ENCODE measurements at places on chromosomes 5 and 9.

GRCh38 chr9:1115370-1115769 lies 65.2 kb downstream of the DMRT2 start:
- no peak for DNase-seq

DNA sequence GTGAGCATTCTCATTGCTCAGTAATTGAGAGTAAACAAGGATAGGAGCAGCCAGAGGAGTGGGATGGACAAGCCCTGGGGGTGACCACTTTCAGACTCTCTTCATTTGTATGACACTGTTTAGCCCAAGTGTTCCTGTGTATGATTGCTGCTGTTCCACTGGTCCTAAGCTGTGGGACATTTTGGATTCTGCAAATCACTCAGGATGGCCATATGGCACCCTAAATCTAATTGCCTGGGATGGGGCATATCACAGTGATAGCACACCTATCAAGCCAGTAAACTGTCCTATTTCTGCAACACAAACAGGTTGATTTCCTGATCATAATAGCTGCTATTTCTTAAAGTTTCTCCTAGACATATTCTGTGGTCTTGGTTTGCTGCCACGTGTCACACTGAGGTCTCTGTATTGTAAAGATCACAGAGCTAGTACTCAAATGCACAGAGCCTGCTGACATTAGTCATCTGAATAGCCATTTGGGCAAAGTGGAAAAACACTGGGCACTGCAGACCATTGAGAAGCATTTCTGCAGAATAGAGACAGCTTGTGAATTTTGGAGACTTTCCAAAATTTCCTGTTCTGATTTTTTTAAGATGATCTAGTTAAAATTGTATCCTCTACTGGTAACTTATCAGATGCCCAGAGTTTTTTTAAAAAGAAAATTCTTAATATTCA lies 320.2 kb downstream of the RFX3 start:
- no peak for DNase-seq

DNA sequence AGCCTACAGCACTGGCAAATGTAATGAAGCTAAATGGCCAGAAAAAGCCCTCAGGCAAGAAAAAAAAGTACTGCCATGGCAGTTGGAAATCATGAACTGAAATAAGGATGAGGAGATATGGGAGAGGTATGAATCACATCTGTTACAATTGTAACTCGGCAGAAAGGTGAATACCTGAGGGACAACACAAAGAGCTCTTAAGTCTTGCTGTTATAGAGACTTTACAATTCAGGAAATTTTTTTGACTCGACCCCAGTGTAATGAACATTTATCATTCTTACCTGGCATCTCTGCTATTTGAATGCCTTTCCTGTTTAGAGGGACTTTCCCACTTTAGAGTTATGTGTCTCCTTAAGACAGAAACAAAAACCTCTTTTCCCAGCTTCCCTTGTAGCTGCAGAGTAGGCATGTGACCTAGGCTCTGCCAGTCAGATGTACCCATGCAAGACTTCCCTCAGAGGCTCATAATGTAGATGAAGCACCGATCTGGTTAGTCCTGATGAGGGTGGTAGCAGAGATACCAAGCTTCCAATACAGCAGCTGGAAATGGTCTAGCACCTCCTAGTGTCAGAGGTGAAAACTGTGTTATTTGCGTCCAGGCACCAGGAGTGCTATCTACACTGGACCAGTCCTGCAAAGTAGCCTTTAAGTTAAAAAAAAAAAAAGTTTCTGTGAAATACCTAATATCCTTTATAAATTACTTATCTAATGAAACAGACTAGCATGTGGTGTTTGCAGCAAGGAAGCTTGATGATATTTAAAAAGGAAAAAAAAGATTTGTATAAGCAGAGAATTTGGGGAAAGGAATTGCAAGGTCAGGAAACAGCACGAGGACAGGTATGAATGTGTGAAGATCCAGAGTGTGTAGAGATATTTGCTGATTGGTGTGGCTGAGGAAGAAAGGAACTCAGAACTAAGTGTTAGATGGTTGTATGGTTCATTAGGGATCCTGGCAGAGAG lies 146.9 kb upstream of the SLC1A3 start:
- DNase-seq, result no peak

GRCh38 chr9:19108038-19108437 lies 5.3 kb upstream of the HAUS6 start:
- no peak for DNase-seq

DNA sequence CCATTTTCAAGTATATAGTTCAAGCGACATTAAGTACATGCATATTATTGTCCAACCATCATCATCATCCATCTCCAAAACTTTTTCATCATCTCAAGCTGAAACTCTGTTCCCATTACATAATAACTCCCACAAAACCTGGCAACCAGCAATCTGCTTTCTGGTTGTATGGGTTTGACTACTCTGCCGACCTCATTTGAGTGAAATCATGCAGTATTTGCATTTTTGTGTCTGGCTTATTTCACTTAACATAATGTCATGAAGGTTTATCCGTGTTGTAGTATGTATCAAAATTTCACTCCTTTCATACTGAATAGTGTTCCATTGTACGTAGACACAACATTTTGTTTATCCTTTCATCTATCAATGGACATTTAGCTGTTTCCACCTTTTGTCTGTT lies 74.8 kb downstream of the SGCD start:
- DNase-seq, result no peak

GRCh38 chr5:72888595-72888994 lies 67.2 kb upstream of the FCHO2 start:
- DNase-seq, result no peak

GRCh38 chr9:18947892-18948339 lies 85.1 kb downstream of the SAXO1 start:
- DNase-seq, result no peak

- no peak for DNase-seq
Observed at GRCh38 chr5:55856516-55857246, 5.5 kb downstream of the IL31RA start.

DNA sequence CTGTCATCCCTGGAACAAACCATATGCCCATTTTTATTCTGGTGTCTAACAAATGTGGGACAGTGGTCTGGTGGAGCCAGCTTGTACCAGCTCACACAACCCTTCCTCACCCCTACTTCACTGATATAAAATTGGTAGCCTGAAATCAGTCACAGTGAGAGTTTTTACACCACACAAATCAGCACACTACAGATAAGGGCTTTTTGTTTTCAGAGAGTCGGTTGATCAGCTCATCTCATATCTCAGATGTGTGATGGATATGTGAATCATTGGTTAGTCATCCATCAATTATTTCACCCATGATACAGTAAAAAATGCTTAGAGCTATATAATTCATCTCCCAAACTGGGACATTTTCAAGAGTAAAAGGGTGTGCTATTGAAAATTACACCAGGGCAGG lies 529.2 kb downstream of the EBF1 start:
- no peak for DNase-seq

DNA sequence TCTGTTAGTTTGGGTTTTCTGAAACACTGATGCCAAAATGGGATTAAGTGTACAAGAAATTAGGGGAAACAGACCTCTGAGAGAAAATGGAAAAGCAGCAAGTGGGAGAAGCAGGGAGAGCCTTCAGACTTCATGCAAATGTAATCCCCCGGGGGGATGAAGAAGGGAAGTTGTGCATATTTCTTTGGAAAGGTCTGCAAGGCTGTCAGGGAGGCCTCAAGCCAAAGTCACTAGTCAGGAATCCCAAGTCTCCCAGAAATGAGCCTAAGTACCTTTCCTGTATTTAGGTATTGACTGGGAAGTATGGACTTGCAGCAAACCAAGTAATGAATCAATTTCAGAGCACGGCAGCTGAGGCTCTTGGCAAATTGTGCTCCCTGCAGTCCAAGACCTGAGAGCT lies 2.2 kb downstream of the FTMT start:
- no peak for DNase-seq

DNA sequence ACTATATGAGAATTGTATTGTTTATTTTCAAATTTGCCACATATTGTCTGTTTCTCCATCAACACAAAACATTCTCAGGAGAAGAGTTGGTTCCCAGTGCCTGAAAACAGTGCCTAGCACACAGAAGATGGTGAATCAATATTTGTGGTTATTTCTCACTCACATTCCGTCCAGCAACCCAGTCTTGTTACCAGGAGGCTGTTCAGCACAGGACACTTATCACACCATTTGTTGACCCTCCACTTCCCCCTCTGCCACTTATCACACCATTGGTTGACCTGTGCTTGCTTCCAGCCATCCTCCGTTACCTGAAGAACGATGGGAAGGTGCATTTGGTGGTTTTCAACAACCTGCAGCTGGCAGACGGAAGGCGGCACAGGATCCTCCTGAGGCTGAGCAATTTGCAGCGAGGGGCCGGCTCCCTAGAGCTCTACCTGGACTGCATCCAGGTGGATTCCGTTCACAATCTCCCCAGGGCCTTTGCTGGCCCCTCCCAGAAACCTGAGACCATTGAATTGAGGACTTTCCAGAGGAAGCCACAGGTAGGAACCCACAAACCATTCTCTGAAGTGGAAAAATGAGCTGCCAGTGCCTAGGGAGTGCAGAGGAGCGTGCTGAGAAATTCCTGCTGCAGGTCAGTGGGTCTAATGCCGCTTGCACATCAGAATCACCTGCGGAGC lies 20.5 kb downstream of the THBS4 start:
- no peak for DNase-seq

- DNase-seq, result no peak
Observed at GRCh38 chr5:181133610-181134231, 2.8 kb upstream of the OR2V1 start.

GRCh38 chr5:62585306-62585705 lies 6.7 kb downstream of the LRRC70 start:
- no peak for DNase-seq

DNA sequence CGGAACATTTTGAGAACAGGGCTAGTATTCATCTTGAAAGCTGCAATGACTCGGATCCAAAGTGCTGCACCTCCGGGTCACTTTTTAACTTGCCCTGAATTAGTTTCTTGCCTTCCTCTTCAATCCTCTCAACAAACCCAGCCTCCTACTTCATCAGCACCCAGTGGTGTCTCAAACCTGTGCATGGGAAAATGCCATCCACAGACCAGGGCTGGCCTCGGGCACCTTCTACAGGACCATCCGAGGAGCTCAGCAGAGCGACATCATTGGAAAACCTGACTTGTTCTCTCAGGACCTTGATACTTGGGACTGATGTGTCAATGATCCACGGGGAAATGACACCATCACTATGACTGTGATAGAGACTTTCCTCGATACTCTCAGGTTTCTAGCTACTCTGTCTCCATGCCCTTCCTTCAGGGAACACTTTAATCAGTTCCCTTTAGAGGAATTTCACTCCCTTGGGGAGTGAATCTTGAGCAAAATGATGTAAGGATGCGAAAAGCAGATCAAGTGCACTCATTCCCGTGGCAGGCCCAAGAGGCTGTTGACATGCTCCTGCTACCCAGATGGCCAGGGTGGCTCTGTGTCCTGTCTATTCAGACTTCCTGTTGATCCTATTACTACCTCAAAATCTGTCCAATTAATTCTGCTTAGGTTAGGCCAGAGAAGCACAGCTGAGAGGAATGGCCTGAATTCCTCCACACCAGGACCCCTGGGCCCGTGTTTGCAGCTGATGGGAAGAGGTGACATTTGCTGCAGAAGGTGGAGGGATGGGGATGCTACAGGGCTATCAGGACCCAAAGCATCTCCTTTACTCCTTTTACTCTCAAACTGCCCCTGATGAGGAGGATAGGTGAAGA lies 96.5 kb upstream of the SLC25A48 start:
- DNase-seq, result no peak

DNA sequence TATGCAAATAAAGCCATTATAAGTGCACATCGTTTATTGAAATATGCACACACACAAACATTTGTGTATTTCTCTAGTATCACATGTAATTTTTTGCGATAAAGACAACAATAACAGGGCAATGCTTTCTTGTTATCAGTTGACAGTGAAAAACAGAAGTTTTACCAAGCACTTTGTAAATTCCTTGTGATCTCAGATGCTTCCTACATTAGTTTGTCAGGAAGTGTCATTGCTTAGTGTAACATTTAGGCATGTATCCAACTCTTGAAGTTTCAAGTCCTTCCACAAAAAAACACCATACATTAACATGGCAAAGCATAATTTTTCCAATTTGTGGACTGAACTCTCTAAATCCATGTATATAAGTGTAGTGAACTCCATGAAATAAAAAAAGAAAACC lies 46.4 kb downstream of the MOCS2 start:
- no peak for DNase-seq

DNA sequence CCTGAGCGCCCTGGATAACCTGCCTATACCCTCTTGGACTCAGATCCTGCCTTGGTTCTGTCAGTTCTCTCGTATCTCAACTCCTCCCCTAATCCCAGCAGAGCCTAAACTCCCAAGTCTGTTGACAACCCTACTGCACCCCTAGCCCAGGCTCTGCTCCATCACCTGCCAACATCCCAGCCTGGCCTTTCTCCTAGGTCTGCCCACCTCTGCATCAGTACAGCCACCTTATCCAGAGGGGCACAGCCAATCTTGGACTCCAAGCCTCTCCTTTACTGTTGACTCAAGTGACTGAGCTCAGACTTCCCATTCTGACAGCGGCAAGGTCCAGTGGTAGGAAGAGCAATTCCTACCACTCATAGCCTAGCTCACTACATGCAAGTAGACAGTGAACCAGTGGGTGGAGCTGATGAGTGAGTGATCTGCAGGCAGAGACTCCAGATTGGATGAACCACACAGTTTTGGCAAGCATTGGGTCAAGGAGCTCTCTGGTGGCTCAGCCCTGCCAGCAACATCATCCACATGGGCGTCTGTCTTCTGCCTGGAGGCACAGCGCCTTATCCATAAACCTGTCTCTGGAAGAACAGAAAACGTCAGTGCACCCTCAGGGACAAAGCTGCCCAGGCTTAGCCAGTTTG lies 26.5 kb downstream of the TRMO start:
- DNase-seq, result no peak

GRCh38 chr5:107373549-107374263 lies 297.0 kb downstream of the EFNA5 start:
- DNase-seq, result no peak

DNA sequence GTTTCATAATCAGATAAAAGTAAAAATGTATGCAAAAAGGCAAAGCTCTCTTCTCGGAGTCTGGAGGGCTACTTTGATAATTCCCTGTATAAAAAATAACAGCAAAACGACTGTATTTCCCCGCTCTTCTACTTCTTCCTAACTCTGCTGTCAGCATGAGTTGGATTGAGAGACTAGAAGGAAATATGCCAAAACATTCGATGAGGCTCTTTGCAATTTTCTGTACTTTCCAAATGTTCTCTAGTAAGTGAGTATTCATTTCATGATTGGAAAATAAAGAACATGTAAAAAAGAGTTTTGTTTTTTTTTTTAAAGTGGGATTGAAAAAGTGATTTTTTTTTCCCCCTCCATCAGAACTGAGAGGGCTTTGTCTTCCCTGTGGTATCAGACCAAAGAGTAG lies 677.5 kb downstream of the ACTL7B start:
- no peak for DNase-seq

All from activated T-cell treated with anti-CD3 and anti-CD28 coated beads for 4 hours (primary cell).